ENCODE measurements at places on chromosomes 1 and 21.

DNA sequence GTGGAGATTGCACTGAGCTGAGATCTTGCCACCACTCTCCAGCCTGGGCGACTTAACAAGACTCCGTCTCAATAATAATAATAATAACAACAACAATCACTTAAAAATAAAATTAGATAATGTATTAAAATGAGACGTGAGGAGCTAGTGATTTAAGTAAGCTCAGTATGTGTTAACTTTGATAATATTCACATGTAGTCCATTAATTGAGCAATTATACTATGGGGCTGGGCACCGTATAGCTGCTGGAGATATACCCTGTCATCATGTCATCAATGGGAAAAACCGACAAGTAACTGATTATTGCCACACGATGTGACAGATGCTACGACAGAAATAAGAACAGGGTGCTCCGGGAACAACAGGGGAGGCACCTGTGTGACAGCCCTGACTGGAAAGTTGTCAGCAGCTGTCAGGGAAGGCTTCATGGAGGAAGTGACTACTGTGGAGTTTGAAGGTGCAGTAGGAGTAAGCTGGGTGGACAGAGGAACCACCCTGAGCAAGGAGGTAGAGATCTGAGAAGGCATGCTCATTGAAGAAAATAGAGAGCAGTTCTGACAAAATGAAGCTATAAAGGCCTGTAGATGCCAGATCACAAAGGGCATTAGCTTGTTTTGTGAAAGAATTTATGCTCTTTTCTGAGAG lies 924 bp upstream of the CAMSAP2 start:
- DNase-seq: no peak

DNA sequence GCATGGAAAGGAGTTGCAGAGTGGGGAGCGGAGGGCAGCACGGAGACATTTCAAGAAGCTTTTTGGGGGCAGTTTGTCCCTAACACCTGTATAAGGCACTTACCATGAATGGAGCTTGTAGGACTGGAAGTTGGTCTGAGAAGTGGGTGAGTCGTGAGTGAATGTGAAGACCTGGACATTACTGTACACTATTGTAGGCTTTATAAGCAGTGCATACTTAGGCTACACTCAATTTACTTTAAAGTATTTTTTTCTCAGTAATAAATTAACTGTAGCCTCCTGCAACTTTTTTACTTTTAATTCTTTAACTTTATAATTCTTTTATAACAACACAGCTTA lies 141.6 kb upstream of the ETV3 start:
- DNase-seq: no peak

DNA sequence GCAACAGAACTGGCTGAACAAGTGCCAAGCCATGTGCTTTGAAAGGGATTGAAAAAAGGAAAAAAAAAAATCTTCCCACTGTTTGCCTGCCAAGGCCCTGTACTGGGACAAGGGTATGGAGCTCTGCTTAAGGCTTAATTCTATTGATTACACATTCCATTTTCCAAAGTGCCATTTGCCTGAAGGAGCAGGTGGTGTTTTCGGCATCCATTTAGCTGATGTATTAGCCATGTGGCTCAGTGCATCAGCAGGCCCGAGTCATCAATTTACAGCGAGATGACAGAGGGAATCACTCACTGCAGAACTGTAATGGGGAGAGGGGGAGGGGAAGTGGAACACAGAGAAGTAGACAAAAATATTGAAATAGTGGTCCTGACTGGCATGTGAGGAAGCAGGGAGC lies 144.2 kb upstream of the BEND5 start:
- no peak for DNase-seq

DNA sequence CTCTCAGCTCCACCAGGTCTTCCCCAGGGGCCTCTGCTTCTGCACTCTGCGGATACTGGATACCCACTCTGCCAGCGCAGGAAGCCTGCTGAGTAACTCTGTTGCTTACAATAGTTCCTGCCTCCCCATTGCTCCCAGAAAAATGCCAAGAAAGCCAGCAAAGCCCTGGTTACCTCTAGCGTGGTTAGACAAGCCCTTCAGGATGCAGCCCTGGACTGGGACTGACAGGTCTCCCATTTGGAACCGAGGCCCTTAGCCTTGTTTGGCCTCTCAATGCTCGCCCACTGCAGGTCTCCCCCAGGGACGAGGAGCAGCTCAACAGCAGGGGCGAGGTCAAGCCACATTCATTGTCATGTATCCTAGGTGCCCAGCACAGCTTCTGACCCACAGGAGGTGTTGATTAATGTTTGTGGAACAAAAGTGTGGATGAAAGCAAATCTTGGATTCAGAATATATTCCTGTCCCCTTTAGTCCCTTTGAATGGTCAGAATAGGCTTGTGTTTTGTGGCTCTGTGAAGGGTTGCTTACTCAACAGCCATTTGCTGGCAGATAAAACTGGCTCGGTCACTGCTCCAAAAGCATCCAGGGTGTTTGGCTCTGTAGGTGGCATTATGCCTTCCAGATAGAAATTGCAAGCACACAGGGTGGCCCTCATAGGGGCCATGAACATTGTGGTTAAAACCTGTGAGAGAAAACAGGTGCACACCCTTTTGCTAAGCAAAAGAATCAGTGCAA lies 58.9 kb downstream of the C1orf198 start:
- DNase-seq: no peak

- no peak for DNase-seq
These were observed 87.9 kb downstream of the ZZZ3 start for GRCh38 chr1:77594366-77595112.

Data from stimulated activated CD8-positive, alpha-beta memory T cell treated with anti-CD3 and anti-CD28 coated beads, Interleukin-7, amount 100 ng/mL, for 1 hour (primary cell).